Frontal cortex (tissue), 4 donors: ENCODE measurements at places on chromosomes 2 and 18. TPM values are rescaled to one million over a fixed set of nuclear protein-coding genes. Genes with fewer than 3 reads are reported as not detected.

DNA sequence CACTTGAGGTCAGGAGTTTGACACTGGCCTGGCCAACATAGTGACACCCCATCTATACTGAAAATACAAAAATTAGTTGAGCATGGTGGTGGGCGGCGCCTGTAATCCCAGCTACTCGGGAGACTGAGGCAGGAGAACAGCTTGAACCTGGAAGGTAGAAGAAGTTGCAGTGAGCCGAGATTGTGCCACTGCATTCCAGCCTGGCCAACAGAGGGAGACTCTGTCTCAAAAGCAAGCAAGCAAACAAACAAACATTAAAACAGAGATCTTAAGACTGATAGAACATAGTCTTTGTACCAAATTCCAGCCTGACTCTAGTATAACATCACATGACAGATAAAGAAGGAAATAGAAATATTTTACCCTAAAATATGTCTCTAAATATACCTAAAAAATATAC, 168.1 kb downstream of the PTPRM start:
- DNase-seq: no peak

COBLL1 gene
- 3.3 TPM for total RNA-seq

UGT1A5 gene
- not detected for total RNA-seq

IL1B gene
- 0.41 TPM for total RNA-seq

DNA sequence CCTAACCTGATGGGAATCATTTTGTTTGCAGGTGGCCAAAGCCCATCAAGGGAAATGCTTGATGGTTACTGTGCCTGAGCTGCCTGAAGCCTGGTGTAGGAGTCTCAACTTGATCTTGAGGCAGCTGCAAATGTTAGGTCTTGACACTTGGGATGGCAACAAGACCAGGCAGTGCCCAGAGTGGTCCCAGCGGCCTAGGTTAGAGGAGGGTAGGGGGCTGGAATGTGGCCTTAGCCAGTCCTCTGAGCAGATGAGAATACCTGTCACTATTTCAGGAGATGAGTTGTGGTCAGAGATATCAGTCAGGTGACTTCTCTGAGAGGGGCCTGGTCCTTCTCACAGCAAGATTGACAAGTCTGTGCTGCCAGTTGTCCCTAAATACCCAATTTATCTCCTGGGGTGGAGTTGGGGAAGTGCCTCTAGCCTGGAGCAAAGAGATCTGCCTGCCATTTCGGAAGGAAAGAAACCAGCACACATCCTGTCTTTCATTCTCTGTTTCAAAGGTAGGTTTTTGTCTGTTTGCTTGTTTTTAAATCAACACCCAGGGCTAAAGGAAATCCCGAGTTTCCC, 13.4 kb downstream of the SPTBN1 start:
- no peak for DNase-seq

DNA sequence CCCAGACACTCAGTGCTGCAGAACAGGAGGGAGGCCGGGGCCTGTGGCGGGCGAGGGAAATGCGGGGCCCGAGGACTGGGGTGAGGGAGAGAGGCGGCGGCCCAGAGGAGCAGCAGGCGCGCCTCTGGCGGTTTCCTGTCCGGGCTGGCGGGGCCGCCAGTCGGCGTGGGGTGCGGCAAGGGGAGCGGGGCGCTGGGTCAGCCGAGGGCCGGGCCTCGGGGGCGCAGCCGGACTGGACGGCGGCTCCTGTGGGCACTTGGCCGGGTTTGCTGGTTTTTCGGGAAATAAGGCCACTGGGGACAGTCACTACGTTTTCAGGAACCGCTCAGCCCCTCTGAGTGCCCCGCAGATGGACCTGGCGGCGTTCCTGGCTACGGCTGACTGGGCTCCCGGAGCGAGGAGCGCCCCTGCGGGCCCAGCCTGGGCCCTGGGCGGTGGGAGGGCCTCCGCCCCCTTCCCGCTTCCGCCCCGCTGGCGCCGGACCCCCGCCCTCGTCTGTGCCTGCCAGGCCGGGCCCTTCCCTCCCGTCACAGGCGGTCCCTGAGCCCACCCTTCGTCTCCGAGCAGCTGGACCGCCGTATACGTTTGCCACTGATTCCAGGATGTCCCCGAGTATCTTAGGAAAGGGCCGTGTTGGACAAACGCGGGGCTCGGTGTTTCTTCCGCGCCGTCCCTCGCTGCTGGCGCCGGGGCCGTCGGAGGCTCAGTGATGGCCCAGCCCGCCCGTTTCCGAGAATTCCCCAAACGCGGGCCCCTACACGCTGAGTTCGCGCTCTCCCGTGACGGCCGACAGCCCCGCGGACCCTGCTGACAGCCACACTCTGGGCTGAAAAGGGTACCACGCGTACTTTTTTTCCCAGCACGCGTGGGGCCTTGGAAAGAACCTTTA, 84.6 kb downstream of the FAM210A start:
- DNase-seq: no peak

DNA sequence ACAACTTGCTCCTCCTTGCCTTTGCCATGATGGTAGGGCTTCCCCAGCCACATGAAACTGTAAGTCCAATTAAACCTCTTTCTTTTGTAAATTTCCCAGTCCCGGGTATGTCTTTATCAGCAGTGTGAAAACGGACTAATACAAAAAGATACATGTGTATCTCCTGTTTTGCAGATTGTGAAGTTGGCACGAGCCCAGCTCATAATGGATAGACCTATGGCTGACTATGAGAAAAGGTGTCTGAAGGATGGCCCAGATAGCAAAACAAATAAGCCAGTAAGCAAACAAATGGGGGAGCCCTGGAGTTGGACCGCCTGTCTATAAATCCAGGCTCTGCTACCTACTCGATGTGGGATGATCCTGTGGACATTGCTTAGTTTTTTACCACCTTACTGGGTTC, 15.5 kb upstream of the PRKCE start:
- DNase-seq: no peak

- no peak for DNase-seq
Measured at GRCh38 chr2:72114693-72115051, 33.0 kb downstream of the CYP26B1 start.

ALK gene
- total RNA-seq: 2.0 TPM

GRCh38 chr2:37912616-37913015, 12.5 kb upstream of the RMDN2 start:
- DNase-seq: no peak
